Activated CD4-positive, alpha-beta T cell treated with anti-CD3 and anti-CD28 coated beads, Interleukin-2, amount 50 U/mL, for 4 hours (primary cell): ENCODE measurements at places on chromosomes 1 and 21.

- DNase-seq: no peak
These were observed 523.2 kb downstream of the MATN1 start for GRCh38 chr1:30200161-30200560.

DNA sequence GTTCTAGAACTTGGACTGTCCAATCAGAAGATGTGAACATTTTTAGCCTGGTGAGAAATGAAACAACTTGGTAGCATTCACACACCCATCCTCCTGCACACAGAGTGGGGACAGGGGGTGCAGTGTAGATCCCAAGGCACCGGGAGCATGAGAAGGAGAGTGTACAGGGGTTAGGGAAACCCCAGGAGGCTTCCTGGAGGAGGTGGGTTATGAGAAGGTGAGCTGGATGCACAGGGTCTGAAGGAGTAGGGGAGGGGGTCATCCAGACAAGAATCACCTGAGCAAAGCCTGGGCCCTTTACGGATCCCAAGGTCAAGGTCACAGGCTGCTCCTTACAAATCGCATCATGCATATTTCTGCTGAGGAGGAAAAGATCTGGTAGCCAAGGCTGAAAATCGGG is 117.5 kb upstream of the TMPRSS2 start:
- DNase-seq: no peak

GRCh38 chr1:206979379-206980043 is 9.3 kb upstream of the FCAMR start:
- no peak for DNase-seq

- DNase-seq: no peak
These were observed 89.0 kb downstream of the LIPI start for GRCh38 chr21:14121719-14122118.
